ENCODE measurements at places on chromosomes 12 and 14.

DNA sequence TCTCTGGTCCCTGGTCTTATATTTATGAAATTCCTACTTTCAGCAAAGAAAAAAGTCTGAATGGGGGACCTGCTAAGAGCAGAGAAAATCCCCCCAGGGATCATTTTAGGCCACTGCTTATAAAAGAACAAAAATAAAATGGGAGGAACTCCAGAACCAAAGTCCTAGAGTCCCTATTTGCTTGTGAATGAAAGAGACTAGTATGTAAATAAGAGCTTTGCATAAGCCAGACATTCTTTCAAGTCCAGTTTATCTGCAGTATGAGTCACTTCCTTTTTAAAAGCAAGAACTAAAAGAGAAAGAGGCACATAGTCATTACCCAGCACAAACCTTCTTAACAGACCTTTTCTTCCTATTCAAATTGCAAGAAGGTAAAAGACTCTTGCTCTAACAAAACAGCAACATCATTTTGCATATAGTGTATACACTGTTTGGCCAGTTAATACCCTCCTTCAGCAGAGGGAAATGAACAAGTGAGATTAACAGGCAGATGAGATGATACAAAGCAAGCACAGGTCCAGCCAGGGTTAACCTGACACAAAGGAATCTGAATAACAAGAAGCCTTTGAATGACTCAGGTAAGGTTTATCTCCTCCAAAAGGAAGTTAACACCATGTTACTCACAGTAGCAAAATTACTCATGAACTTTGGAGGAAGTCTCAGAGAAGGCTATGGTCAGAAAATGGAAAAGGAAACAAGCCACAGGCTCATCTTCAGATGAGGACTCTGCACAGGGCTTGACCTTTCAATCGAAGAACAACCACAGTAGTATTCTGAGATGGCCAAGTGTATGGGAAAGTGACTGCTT is 87.3 kb downstream of the PHLDA1 start:
- DNase-seq: peak; percentile 28

DNA sequence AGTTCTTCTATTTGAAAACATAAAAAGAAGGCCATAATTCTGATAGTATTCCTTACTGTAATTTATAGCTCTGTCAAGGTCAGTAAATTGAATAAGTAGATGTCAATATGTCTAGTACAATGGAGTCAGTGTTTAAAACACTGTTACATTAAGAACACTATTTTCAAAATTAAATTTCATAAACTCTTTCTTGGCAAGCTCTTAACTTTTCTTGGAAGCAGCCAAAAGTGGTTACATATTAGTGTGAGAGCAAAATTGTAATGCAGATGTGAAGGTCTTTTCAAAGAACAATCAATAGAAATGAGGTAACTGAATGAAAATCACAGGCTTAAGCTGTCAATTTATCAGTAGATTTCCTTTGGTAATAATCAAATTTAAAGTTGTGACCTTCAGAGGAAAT is 722.4 kb upstream of the NOVA1 start:
- DNase-seq: no peak

DNA sequence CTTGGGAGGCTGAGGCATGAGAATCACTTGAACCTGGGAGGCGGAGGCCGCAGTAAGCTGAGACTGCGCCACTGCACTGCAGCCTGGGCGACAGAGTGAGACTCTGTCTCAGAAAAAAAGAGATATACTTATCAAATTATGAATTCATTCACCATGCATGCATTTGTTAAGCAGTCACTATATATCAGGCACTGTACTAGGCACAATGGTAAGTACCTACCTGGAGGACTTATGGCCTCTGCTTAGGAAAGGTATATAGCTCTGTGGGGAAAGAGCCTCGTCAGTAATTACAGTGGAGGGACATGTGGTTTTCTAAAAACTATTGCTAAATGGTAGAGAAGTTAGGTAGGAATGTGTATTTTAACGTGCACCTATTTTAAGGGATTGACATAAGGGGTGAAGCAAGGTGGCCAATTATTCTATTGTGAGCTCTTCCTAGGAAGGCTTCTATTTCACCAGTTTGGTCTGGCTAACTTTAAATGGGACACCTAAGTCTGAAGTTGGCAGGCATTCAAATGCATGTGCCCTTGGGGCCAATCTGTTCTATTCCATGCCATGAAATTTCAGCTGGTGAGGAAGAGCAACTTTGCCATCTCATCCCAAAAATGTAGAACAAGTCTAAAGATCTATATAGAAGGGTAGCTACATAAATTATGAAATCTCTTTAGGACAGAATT is 15.0 kb downstream of the TCP11L2 start:
- no peak for DNase-seq

DNA sequence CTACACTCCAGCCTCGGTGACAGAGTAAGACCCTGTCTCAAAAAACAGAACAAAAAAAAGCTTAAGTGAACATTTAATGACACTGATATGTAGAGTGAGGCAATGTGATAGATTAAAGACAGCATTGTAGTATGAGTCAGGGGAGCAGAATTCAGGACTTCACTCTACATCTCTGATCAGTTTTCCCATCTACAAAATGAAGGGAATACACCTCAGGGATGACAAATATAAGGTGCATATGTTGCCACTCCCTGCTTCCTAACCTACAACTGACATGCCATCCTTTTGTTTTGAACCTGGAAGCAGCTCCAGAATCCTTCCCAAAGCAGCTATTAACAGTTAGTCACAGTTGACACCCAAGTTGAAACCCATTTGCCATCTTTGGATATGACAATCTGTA is 30.9 kb upstream of the STRN3 start:
- no peak for DNase-seq

DNA sequence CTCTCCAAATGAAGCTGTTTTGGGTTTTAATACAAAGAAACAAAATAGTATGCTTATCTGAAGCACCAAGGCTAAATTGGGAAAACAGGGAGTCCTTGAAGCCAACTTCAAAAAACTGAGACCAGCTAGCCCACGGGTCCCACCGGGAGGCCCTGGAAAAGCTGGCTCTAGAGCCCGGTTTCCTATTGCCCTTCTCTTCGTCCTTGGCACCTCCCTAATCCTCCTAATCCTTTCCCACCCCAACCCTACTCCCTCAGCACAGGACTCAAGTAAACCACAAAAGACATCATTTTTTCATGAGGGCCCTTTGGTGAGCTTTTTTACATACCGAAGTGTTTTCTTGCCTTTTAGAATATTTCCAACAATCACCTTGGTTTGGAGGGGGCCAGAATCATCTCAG is 11.3 kb downstream of the LRRC74A start:
- no peak for DNase-seq

DNA sequence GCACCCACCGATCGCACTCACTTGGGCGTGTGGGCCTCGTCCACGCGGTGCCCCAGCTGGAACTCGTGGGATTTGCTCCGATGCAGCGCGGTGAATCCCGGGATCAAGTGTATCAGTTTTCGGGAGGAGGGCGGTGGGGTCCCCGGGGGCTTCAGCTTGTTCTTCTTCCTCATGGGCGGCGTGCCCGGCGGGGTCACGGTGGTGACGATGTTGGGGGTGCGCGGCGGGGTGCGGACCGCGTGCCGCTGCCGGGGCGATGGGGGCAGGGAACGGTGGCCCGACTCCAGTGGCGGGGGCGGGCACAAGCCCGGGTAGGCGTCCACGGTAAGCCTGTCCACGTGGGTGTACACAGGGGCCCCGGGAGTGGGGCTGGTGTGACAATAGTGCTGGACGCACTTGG is 207.8 kb downstream of the KSR2 start:
- no peak for DNase-seq

GRCh38 chr12:32155961-32156529 is 49.4 kb downstream of the BICD1 start:
- DNase-seq: no peak

- no peak for DNase-seq
Observed at GRCh38 chr12:85058339-85058738, 22.2 kb downstream of the LRRIQ1 start.

- peak; percentile 65 for DNase-seq
Observed at GRCh38 chr14:61188978-61189808, 91.9 kb downstream of the TMEM30B start.

GRCh38 chr14:36845356-36846012 is 183.8 kb downstream of the PAX9 start:
- DNase-seq: no peak

DNA sequence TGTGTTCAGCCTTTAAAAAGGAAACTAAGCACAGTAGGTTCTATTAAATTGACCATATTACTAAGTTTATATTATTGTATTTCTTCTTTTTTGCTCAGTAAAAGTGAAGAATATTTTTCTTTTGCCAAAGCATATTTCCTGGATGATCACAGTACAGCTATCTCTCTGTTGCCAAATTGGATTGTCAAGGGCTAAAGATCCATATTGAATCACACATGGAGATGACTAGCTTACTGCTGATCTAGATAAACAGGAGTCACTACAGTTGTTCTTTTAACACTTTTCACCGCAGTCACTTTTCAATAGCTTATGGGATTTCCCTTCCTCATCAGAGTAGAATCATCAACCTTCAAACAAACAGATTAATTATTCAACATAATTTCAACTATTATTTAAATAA is 78.6 kb downstream of the LRRC9 start:
- DNase-seq: no peak

DNA sequence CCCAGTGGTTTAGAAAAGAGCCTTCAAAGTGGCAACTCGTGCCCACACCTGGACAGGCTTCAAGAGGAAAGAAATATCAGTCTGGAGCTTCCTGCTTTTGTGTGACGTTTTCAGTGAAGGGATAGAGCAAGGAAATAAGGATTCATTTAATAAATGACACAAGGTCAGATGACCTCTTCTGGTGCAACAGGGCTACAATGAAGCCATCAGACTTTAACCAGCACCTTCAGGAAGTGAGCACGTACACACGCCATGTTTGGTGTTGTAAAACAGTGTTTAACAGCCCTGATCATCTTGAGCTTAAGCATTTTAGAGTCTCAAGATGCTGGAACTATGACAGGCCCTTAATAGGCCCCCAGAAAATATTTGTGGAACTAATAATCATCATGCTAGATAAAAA is 59.1 kb downstream of the CCDC60 start:
- no peak for DNase-seq

DNA sequence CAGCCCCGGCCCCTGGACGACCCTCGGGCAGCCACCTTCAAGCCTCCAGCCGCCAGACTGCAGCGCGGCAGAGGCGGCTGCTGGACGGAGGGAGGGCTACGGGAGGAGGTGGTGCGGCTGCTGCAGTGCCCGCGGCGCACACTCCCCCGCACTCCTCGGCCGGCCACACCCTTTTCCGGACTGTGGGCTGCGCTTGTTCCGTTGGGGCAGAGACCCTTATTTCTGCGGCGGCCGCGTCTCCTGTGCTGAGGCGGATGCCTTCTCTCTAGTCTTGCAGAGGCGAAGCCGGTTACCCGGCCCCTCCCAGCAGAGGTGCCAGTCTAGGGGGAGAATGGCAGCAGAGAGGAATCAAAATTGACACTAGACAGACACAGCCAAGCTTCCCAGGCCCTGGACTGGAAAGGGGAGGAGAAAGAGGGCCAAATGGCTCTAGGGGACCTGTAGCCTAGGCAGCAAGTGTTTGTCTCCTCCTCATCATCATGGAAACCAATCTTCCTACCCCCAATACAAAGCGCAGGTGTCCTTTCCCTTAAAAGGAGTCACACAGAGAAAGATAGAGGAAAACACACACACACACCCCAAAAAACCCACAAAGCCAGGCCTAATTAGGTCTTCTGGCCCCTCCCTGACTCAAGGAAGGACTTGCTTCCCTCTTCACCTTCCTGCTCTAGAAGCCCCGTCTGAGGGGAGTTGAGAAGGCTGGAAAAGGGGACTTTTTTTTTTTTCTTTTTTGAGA is 1.3 kb downstream of the ESYT1 start:
- peak; percentile 78 for DNase-seq

GRCh38 chr14:23153851-23154796 is 29.3 kb downstream of the SLC7A8 start:
- DNase-seq: peak; percentile 31

GRCh38 chr12:112126000-112126438 is 659 bp downstream of the TRAFD1 start:
- DNase-seq: no peak

GRCh38 chr12:89334548-89335169 is 17.6 kb downstream of the DUSP6 start:
- DNase-seq: no peak

DNA sequence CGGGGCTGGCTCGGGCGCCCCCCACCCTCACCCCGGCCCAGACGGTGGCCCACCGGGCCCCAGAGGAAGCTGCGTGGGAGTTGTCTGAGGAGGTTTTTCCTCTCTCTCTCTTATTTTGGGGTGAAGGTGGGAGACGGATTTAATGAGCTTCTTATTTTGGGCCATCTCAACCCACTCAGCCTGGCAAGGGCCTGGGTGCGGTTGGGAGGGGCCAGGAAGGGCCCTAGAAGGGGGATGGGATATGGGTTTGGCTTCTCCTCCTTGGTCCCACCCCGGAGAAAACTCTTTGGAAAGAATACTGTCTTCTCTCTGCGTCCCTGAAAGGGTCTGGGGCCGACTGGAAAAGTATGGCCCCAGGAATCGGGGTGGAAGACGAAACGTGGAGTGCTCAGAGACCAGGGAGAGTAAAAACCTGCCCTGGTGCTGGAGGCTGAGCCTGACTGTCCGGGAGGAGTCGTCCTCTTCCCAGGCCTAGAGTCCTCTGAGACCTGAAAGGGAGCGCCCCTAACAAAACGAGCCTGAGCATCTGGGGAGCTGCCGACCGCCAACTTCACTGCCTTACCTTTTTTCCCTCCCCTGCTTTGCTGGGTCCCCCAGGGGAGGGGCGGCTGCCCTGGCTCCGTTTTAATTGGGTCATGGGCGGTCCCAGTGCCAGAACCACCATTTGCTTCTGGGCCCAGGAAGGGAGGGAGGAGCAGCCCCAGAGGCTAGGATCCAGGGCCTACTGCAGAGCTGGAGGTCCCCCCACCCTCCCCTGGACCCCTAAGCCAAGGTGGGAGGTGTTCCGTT is 1.6 kb downstream of the MMP14 start:
- DNase-seq: no peak

DNA sequence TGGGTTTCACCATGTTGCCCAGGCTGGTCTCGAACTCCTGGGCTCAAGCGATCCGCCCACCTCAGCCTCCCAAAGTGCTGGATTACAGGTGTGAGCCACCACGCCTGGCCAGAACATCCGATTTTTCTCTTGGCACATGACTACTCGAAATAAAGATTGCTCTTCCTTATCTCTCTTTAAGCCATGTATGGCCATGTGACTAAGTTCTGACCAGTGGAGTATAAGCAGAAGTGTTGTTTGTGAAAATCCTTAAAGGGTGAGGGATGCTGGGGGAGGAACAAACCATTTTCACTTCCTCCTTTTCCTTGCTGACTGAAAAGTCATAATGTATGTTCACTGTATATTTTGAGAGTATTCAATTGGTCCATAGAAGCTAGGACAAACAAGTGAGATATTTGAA is 50.7 kb upstream of the ATF7IP start:
- DNase-seq: no peak

DNA sequence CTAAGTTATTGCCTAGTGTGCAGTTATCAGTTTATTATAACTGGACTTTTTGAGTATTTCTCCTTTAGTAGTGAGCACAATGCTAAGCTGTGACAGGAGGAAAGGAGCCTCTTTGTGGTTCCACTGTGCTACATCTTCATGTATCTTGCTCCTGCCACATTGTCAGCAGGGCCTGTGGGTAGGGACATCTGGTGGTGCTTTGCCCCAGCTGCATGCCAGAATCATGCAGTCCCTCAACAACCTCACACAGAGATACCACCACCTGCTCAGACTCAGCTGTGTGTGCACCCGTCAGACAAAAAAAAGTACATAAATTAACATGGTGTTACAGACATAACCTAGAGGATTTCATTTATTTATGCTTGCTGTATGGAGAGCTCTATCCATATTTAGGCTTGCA is 51.1 kb downstream of the MIS18BP1 start:
- DNase-seq: peak; percentile 12

- no peak for DNase-seq
Observed at GRCh38 chr12:13875744-13876143, 105.7 kb downstream of the GRIN2B start.

Measured in activated CD4-positive, alpha-beta T cell treated with anti-CD3 and anti-CD28 coated beads, Interleukin-2, amount 50 U/mL, for 48 hours (primary cell).